ENCODE measurements at places on chromosomes 4 and X.

DNA sequence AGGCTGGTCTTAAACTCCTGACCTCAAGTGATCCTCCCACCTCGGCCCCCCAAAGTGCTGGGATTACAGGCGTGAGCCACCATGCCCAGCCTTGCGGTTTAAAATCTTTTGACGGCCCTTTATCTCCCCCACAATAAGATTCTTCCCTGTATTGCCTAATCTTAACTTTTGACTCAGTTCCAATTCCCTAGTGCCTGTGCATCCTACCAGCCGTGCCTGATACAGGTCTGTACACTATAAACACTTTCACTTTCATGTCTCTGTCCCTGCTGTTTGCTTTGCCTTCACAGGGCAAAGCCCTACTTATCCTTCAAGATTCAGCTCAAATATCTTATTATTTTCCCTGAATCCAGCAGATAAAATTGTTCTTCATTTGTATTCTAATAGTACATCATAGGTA, 74.6 kb downstream of the WDR44 start:
- no peak for DNase-seq

DNA sequence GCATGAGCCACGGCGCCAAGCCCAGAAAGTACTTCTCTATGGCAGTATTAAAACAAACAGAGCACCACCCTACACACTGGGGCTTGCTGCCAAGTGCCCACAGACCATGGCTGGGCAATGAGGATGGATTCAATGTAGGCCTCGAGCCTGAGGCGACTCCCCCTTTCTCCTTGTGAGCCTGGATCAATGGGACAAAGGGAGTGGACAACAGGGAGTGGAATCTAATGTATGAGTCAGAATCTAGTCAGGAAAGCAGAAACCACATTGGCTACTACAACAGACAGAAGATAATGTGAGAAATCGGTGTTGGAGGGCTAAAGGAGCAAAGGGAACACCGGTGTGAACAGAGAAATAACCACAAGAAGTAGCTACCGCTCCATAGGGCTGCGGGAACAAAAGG, 37.7 kb upstream of the OCIAD2 start:
- DNase-seq, result no peak

GRCh38 chrX:101931488-101932248, at the start of gene ZMAT1:
TSS of gene ZMAT1 (minus strand) at chrX:101932027. CDS start at chrX:101932008, 19 bp downstream.
- DNase-seq, result peak; percentile 91

DNA sequence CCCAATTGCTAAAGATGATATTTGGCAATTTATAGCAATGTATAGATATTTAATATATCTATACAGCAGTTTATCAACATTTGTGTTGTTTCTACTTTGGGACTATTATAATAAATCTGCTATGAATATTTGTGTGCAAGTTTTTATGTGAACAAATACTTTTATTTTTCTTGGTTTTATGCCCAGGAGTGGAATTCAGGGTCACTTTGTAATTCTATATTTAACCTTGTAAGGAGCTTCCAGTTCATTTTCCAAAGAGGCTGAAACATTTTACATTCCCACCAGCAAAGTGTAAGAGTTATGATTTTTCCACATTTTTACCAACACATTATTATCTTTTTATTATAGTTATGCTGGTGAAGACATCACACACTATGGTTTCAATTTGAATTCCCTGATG, 801.3 kb downstream of the PCDH18 start:
- no peak for DNase-seq

- DNase-seq, result no peak
Measured at GRCh38 chr4:75327804-75328512, 186.2 kb downstream of the RCHY1 start.

DNA sequence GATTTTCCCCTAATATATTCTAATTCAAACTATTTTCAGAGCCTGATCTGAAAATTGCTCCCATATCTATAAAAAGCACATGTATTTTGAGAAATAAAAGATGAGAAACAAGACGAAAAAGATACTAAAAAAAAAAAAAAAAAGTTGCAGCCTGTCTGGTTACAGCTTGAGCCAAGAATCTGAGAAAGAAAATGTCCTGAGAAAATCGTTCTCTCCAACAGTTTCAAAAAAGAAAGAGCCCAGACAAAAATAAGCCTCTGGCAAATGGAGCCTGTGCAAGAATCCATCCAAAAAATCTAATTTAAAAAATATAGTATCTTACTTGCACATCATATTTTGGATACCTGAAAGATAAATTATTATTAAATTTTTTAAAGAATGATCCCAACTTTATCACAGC, 163.0 kb upstream of the TBL1X start:
- DNase-seq, result no peak

- no peak for DNase-seq
Measured at GRCh38 chrX:72479324-72480274, 93.0 kb downstream of the HDAC8 start.

- no peak for DNase-seq
Measured at GRCh38 chr4:24405341-24405740, 179.0 kb downstream of the DHX15 start.

DNA sequence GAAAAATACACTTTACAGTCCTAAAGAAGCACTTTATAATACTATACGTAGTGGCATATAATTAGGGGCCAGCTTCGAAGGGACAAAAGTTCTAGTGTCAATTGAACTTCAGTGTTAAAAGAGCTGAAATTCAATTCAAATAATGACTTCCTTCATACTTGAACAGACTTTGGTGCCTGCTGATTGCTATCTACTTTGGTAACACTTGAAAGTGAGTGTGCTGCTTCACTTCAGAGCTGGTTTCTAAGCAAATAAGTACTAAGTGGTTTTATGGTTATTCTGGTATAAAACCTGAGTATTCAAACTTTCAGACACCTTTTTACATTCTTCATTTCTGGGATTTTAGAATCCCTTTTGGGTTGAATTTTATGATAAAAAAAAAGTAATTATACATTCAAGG, 107.0 kb downstream of the SLC4A4 start:
- DNase-seq, result no peak

DNA sequence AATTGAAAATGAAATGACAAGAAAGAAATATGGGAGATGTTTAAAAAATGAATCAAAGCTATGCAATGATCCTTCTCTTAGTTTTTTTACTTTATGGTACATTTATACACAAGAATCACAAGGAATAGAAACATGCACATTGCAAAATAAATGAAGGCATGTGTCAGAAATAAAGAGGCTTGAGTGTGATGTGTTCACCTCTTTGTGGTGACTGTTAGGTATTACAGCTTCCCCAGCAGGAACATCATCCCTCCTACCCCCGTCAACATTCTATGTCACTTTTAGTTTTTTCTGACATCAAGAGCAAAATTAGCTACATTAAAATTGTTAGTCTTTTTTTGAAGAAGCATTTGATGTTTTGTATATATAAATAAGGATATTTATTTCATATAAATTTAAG, 214.8 kb downstream of the SLC4A4 start:
- DNase-seq, result no peak

GRCh38 chrX:52424656-52425055, 55.8 kb downstream of the XAGE2 start:
- DNase-seq, result no peak

- no peak for DNase-seq
Measured at GRCh38 chr4:184907216-184907615, 81.4 kb upstream of the ACSL1 start.

DNA sequence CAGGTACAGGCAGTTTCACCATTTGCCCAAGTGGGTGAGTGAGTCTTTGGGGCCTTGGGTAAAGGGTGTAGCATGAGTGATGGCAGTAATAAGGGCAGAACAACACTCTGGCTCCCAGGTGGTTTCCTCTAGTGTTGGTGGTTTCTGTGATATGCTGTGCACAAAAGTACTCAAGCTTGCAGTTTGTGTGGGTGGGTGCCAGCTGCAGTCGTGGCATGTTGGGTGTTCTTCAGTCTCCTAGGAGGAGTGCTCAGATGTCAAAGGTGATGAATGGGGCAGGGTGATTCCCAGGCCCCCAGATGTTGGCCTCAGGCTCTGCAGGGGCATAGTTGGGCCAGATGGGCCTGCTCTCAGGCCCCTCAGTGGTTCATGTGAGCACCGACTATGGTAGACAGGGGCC, 166.1 kb upstream of the KLF8 start:
- DNase-seq, result no peak

DNA sequence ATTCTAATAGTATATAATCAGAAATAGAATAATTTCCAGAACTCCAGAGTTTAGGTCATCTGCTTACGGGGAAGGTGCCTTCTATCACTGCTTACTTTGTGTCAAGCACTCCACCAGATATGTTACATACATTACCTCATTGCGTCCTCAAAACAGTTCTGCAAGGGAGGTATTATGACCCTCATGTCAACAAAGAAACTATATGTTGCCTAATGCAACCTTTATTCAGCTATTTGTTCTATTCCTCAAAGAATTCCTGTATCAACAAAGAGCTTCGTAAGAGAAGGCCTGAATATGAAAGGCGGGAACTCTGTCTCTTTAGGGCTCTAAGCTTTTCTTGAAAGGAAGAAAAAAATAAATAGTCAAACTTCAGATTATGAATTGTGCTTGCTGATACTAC, 114.7 kb downstream of the PDLIM5 start:
- no peak for DNase-seq

DNA sequence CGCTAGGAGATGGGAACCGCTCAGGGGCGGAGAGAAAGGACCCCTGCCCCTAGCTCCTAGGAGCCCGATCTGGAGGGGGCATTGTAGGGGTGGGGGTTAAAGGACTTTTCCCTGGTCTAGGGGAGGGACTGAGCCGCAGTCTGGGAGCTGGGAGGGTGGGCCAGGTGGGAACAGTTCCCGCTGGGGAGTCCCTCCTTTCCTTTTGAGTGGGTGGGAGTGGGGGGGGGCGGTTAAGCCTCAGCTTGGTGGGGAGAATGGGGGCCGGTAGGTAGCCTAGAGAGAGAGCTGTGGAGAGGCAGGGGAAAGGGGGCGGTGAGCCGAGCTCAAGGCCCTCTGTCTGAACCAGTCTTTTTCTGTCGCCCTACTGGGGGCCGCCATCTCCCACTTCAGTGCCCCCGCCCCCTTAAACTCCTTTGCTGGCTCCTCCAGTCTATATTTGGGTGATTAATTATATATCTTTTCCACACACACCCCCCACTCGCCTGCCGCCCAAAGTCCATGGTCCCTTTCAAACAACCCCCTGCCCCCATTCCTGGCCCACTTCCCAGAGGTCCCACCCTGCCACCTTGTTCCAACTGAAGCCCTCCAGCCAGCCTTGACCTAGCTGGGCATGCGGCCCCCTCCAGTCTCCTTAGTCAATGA, 822 bp downstream of the ZNF275 start:
- no peak for DNase-seq

GRCh38 chr4:8278421-8279287, 9.1 kb downstream of the HTRA3 start:
- DNase-seq, result peak; percentile 78

DNA sequence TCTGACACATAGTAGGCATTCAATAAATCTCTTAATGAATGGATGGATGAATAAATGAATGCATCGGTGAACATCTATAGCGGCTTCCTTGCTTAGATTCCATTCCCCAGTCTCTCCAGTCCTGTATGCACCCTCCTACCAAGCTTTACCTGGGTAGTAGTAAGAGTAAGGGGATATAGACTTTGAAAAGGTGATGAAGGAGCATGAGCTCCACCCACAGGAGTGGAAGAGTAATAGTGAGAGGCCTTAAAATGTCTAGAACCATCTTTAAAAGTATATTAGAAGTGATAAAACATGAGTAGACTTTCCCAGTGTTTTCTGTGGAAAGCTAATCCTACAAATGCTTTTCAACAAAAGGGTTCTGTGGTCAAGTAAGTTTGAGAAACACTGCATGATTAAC, 35.5 kb upstream of the GPC3 start:
- DNase-seq, result no peak

- DNase-seq, result no peak
Measured at GRCh38 chrX:153648358-153649177, 1.6 kb downstream of the DUSP9 start.

DNA sequence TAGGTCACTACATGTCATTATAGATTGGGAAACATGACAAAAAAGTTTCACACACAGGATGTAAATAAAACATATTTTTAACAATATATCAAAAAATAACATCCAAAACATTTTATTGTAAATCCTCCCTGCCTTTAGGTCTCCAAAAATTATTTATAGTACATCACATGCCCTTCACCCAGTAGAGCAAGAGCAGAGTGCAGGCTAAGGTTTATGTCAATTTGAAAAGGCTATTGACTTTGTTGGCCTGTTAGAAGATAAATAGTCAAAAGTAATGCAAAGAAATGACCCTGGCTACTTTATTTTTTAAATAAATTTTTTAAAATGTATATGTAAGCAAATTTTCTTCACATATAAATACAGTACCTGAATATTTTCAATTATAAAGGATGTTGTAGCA, 983.7 kb downstream of the RAB28 start:
- no peak for DNase-seq

DNA sequence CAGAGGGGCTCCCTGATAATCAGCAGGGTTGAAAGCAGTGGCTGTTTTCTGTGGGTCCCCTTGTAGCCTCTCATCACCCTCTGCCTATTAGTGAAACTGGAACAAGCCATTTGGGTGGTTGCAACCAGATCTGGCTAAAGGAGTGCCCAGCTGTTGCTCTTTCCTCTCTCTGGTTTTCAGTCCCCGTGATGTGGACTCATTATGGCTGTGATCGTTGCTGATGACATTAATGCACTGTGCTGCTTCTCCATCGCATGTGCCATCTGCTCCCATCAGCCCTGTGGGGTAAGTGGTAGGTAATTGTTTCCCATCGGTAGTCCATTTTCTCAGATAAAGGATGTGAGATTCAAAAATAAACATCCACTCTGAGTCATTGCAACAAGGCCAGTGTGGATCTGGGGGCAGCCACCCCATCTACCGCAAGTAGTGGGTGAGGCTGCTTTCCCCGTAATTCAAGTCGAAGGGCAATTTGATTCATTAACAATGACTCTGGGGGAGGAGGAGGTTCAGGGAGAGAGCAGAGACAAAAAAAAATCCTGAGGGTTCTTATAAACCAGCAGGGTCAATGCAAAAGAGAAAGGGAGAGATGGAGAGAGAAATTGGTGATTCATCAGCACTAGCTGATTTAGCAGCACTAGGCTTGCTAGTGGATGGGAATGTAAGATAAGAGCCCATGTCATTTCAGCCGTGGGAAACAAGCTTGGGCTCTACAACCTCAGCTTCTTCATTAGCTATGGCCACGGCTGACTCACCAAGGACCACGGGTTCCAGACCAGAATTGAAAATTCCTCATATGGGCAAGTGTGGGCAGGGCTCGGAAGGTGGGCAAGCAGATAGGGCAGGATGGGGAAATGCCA, 357.8 kb downstream of the MID1IP1 start:
- DNase-seq, result peak; percentile 35

- no peak for DNase-seq
Measured at GRCh38 chrX:57134702-57135101, 2.5 kb downstream of the SPIN2A start.

GRCh38 chrX:13761606-13762414, 27.3 kb downstream of the OFD1 start:
- no peak for DNase-seq

GRCh38 chr4:111924696-111925095, 220.6 kb upstream of the FAM241A start:
- no peak for DNase-seq

GRCh38 chrX:24169211-24169610, 19.7 kb downstream of the ZFX start:
- DNase-seq, result no peak
